Inflammatory macrophage (primary cell): ENCODE measurements at places on chromosomes 2 and 18.
A peak's percentile ranks its signal among the peaks of the same experiment; 100 is the strongest.

DNA sequence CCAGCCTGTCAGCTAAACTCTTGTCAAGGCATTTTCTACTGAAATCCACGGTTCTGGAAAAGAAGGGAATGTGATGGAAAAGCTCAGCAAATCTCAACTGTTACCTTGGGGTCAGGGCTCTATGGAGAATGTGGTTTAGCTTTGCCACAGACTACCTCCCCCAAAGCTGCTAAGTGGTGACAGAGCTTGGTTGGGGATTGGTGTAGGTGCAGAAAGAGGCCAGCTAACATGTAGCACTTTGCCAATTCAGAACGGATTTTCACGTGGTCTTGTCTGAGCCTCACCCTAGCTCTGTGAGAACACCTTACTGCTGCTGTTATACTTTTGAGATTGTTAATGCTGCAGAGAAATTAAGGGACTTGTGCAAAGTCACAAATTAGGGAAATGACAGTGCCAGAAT, 331.1 kb downstream of the RND3 start:
- no peak for DNase-seq

- no peak for DNase-seq
These were observed 79.7 kb downstream of the ITSN2 start for GRCh38 chr2:24280645-24281044.

GRCh38 chr2:123839326-123839725, 185.8 kb upstream of the CNTNAP5 start:
- no peak for DNase-seq

DNA sequence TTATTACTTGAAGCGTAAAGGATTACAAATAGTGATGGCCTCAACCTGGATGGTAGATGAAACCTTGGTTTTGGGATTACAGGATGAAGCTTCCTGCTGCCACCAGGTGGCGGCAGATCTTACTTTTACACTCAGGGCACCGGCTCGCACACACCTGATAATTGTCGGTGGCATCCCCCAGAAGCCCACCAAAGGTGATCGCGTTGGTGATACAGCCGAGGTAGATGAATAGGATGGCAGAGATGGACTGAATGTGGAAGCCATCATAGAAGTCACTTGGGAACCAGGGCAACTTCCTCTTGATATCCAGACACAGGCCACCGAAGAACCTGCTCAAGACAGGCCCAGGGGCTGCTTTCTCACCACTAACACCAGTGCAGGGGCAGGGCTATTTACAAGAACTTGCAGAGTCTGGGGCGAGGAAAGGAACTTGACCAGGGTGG, 51.8 kb downstream of the MTHFD2 start:
- DNase-seq, result peak; percentile 24

- no peak for DNase-seq
These were observed 87.1 kb downstream of the TNS1 start for GRCh38 chr2:217915706-217916105.

DNA sequence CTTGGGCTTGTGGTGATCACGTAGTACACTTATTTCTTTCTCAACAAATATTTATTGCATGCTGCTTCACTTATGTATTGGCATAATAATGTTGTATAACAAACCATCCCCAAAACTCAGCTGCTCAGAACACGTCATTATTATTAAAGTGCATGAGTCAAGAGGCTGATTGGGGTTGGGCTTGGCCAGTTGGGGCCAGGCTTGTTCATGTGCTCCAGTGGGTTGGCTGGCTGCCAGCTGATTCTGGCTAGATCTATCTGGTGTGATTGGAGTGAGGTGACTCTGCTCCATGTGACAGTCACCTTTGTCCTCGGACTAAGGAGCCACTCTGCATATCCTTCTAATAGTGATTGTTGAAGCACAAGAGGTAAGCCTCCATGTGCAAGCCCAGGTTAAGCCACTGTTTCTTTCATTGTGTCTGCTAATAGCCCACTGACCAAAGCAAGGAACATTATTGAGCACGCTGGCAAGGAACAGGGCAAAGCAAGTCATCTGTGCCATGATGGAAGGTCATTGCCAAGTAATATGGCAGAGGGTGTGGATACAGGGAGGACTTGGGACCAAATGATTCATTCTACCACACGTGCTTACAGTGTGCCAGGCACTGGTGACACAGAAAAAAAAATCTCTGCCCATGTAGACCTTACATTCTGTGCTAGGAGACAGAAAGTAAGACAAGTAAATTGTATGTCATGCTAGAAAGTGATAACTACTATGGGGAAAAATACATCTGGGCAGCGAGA, 63.3 kb upstream of the TMEM182 start:
- no peak for DNase-seq

DNA sequence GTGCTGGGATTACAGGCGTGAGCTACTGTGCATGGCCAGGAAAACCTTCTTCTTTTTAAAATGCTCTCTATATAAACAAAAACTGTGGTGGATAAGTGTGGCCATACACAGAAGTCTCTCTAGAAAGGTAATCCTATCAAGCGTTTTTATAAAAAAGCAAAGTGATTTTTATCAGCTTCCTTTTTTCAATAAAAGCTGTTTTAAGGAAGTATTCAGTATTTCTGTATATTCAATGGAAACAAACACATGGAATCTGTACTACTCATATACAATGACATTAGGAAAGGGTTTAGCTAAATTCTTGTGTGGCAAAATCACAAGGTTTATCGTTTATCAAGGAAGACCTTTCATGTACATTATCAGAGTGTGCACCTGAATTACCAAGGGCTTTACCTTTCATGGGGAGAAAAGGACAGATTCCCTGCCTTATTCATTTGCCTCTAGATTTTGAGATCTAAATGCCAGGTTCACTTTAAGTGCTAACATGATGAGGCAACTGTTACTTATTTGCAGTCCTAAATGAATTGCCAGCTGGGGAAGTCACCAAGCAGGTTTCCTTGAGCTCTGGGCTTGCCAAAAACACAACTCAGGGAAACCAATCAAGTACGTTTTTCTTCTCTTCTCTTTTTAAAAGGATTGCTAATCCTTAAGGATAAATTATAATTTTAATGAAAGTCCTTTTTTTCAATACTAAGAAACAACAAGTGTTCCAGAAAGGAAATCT, 70.8 kb downstream of the RTN4 start:
- DNase-seq, result peak; percentile 39

GRCh38 chr2:216652566-216652965, 19.3 kb downstream of the IGFBP2 start:
- DNase-seq, result no peak

- DNase-seq, result no peak
These were observed at the start of gene PROM2 for GRCh38 chr2:95274291-95275150. PROM2 (plus strand) TSS chr2:95274449; CDS start chr2:95274586, 137 bp downstream.

GRCh38 chr2:28025123-28025522, 134.6 kb downstream of the BABAM2 start:
- no peak for DNase-seq

- DNase-seq, result peak; percentile 78
These were observed 101.7 kb upstream of the RBBP8 start for GRCh38 chr18:22831441-22831904.

DNA sequence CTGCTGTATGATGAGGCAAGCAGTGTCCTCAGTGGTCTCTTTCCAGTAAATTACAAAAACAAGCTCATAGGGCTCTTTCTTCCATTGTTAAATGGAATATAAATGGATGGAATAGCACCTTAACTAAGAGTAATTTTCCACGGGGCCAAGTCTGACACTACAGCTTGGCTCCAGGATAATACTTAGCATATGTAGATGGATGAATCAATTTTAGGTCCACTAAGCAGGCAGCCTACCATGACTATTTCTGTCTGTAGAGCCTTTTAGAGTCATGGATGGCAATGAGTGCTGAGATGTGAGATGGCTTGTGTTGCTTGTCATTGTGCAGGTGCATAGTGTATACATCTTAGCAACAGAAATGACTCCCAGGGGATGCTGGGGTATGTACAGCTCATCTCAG, 125.9 kb downstream of the PKP4 start:
- DNase-seq, result no peak

DNA sequence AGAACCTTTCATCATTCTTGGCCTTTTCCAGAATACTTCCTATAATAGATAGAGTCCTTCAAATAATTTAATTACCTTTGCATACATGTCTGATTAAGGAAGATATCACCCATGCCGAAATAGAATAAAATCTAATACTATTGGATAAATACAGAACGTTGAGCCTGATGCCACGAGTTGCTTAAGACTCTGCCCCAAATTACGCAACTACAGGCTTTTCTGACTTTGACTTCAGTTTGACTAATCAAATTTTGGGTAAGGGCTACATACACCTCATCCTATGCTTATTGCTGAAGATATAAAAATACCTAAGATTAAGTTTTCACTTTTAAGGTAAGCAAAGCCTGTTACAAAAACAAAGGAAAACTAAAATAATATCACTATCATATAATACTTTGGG, 1065.1 kb upstream of the NRXN1 start:
- no peak for DNase-seq

GRCh38 chr2:74188018-74188601, 9.4 kb upstream of the MOB1A start:
- no peak for DNase-seq

- DNase-seq, result no peak
These were observed 22.6 kb upstream of the PLEK start for GRCh38 chr2:68342470-68342869.

- DNase-seq, result no peak
These were observed 540.7 kb downstream of the TNS1 start for GRCh38 chr2:217462121-217462520.

DNA sequence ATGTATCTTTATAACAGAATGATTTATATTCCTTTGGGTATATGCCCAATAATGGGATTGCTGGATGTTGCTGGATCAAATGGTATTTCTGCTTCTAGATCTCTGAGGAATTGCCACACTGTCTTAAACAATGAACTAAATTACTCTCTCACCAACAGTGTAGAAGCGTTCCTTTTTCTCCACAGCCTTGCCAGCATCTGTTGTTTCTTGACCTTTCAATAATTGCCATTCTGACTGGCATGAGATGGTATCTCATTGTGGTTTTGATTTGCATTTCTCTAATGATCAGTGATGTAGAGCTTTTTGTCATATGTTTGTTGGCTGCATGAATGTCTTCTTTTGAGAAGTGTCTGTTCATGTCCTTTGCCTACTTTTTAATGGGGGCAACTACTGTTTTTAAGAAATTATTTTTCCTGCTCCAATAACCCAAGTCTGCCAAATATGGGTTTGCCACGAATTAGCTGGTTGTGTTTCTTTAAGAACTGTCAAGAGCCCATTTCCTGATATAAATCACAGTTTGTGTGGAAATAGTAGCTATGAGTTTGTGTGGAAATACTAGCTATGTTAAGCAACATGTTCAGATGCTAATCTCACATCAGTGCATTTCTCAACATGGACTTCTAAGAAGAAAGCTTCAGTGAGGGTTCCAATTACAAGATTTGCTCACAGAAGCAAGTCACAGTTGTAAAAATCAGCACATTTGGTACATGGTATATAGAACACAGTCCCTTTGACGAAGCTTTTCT, 259.4 kb downstream of the ANAPC1 start:
- peak; percentile 80 for DNase-seq

- DNase-seq, result no peak
These were observed 210.9 kb downstream of the L3MBTL4 start for GRCh38 chr18:6203791-6204190.

- no peak for DNase-seq
These were observed 33.6 kb upstream of the SCYGR2 start for GRCh38 chr2:227565080-227565479.

- no peak for DNase-seq
These were observed 13.3 kb downstream of the GAREM2 start for GRCh38 chr2:26185954-26186770.

DNA sequence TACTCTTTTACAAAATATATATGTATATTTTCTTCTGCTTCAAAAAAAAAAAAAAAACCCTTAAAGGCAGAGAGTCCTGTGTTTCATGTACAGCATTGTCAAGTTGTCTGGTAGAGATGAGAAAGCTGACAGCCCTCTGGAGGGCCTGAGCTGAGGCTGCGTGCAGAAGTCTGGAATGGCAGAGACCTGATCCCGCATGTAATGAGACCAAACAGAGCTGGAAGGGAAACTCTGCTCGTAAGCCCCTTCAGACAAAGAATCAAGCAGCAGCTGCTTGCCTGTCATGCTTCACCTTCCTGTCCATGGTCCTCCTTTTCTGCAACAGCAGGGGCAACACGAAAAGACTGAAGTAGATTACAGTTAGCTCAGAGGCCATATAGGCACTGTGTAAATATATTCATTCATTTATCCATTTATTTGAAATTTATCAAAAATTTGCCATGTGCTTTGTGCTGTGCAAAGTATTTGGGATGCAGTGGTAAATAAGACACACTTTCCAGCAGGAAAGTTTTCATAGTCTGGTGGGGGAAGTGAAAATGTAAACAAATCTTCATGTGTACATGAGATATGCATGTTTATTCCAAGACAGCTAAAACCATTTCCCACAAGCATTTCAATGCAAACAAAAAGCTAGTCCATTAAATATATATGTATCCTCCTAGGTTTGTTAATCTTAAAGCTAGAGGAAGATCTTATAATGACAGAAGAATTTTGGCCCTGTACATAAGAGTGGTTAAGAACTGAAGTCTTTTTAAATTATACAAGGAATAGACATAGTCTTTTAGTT, 912.7 kb downstream of the CPS1 start:
- DNase-seq, result no peak

- DNase-seq, result peak; percentile 31
These were observed 680 bp downstream of the CTDSP1 start for GRCh38 chr2:218400167-218400929.

DNA sequence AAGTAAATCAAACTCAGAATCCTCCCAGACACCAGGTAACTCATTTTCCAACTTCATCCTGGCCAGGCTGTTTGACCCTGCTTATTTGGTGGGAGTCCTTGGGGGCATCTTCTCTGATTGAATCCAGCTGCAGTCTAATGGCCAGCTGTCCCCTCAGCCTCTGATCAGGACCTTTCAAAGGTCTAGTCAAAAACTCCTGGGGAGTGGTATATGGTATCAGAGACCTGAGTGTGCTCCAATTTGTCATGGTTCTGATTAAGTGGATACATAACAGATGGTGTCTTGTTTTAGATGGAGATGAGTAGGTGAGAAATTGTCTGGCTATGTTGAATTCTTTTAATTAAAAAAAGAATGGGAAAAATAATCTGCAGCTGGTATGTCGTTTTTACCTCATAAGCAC, 842.6 kb upstream of the ACVR2A start:
- no peak for DNase-seq

- no peak for DNase-seq
These were observed 90.4 kb upstream of the FAM110C start for GRCh38 chr2:136666-137065.

DNA sequence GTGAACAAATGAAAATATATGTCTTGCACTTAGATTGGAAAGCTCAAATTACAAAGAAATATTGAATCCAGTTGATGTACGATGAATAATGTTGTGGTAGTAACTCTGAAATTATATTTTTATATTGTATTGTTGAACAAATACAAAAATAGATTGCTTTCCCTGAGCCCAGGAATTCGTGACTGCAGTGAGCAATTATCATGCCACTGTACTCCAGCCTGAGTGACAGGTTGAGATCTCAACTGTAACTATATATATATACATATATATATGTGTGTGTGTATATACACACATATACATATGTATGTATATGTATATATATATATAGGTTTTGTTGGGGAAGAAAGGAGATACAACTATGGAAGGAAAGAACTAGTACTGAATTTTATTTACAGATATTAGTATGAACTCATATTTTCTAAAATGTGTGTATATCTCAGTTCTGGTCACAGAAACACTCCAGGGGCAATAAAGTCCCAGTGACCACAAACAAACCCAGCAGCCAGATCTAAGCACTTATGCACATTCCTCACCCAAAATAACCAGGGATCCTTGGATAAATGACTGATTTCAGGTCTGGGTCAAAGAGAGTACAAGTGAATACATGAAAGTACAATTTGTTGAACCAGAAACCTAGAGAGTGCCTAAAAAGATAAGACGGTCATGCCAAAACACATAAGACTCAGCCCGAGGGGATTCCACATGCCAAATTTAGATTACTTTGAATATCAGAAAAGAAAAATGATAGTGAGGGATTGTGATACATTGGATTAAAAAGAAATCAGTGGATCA, 146.3 kb downstream of the TMX3 start:
- no peak for DNase-seq
